ENCODE measurements at places on chromosomes 2 and 18.

- DNase-seq = no peak
- H3K4me1 ChIP-seq = peaks cover 17% of the 10 kb centered on the region
- H3K27me3 ChIP-seq = no peaks in the 10 kb centered on the region
- H3K4me3 ChIP-seq = no peak overlapping the region
- H3K36me3 ChIP-seq = peaks cover 4% of the 10 kb centered on the region
- H3K27ac ChIP-seq = no peak overlapping the region
Measured at GRCh38 chr2:119246884-119247843, 23.5 kb downstream of the STEAP3 start.

GRCh38 chr2:215314896-215315295, 3.0 kb downstream of the ATIC start:
- H3K36me3 ChIP-seq = peaks cover 16% of the 10 kb centered on the region
- H3K27ac ChIP-seq = no peak overlapping the region
- H3K4me3 ChIP-seq = no peak overlapping the region
- no peaks in the 10 kb centered on the region for H3K27me3 ChIP-seq
- no peak for DNase-seq
- H3K4me1 ChIP-seq = 0 out of 2 replicates have a peak, but pooled peaks cover 3% of the 10 kb centered on the region

- H3K27me3 ChIP-seq = no peaks in the 10 kb centered on the region
- peak; percentile 67 for DNase-seq
- no peaks in the 10 kb centered on the region for H3K4me1 ChIP-seq
- no peak overlapping the region for H3K4me3 ChIP-seq
Measured at GRCh38 chr2:151071382-151071781, 190.3 kb downstream of the RBM43 start.

GRCh38 chr18:77785415-77785975, 535.8 kb downstream of the GALR1 start:
- H3K36me3 ChIP-seq = no peaks in the 10 kb centered on the region
- no peak overlapping the region for H3K4me3 ChIP-seq
- H3K27ac ChIP-seq = no peak overlapping the region
- H3K4me1 ChIP-seq = no peaks in the 10 kb centered on the region
- H3K27me3 ChIP-seq = no peaks in the 10 kb centered on the region

GRCh38 chr18:45328811-45329210, 286.5 kb upstream of the SLC14A2 start:
- no peak overlapping the region for H3K27ac ChIP-seq
- no peaks in the 10 kb centered on the region for H3K36me3 ChIP-seq
- no peak overlapping the region for H3K4me3 ChIP-seq

- peaks cover 2% of the 10 kb centered on the region for H3K4me1 ChIP-seq
- no peak overlapping the region for H3K27ac ChIP-seq
- H3K27me3 ChIP-seq = no peaks in the 10 kb centered on the region
- no peaks in the 10 kb centered on the region for H3K36me3 ChIP-seq
- DNase-seq = no peak
Measured at GRCh38 chr2:31956312-31956711, 54.5 kb downstream of the MEMO1 start.

DNA sequence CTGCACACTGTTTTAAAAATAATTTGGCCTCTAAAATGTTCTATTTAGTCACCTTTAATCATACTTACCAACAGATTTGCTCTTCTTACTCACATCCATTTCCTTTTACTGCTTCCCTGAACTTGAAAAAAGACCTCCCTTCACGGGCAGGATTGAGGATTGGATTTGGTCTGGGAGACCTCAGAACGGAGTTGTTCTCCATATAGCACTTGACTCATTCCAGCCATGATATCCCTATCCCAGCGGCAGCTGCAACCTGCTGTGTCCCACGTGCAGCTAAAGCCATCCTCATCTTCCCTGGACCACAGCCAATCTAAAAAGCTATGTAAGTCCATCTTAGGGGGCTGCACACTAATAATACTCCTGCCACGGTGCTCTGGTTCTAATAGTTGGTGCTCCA, 97.0 kb upstream of the PTPRM start:
- H3K4me3 ChIP-seq = no peak overlapping the region
- no peak overlapping the region for H3K27ac ChIP-seq
- no peaks in the 10 kb centered on the region for H3K36me3 ChIP-seq
- no peak for DNase-seq

DNA sequence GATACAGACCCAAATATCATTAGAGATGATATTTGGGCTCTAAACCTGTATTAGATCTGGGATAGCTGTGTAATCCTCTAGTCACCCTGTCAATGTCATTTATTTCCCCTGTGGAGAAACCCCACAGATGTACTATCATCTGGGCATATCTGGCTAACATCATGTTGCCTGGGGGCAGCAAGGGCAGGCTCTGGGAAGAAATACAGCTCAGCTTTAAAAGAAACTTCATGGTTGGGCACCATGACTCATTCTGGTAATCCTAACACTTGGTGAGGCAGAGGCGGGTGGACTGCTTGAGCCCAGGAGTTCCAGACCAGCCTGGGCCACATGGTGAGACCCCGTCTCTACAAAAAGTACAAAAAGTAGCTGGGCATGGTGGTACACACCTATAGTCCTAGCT, 282.5 kb downstream of the SLC8A1 start:
- peaks cover 5% of the 10 kb centered on the region for H3K36me3 ChIP-seq
- no peaks in the 10 kb centered on the region for H3K27me3 ChIP-seq
- peaks cover 12% of the 10 kb centered on the region for H3K4me1 ChIP-seq
- no peak overlapping the region for H3K4me3 ChIP-seq

- H3K4me1 ChIP-seq = peaks cover 12% of the 10 kb centered on the region
- H3K27ac ChIP-seq = no peak overlapping the region
- H3K27me3 ChIP-seq = peaks cover 14% of the 10 kb centered on the region
- no peaks in the 10 kb centered on the region for H3K36me3 ChIP-seq
- H3K4me3 ChIP-seq = no peak overlapping the region
Measured at GRCh38 chr18:49733896-49734585, 79.3 kb downstream of the ACAA2 start.

DNA sequence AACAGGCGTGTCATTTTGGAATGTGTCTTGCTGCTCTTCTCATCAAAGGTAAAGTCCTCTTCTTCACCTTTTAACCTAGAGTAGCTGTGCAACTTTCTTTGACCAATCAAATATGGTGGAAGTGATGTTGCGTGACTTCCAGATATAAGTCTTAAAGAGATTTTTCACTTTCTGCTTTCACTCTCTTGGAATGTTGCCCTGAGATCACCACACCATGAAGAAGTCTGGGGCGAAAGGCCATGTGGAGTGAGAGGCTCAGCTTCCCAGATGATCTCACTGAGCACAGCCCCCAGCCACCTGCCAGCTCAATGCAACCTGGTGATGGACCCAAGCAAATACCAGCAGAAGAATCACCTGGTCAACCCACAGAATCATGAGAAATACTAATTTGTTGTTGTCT, 7.1 kb upstream of the GALNT3 start:
- no peak overlapping the region for H3K4me3 ChIP-seq
- no peaks in the 10 kb centered on the region for H3K27me3 ChIP-seq
- H3K4me1 ChIP-seq = no peaks in the 10 kb centered on the region
- no peak for DNase-seq

DNA sequence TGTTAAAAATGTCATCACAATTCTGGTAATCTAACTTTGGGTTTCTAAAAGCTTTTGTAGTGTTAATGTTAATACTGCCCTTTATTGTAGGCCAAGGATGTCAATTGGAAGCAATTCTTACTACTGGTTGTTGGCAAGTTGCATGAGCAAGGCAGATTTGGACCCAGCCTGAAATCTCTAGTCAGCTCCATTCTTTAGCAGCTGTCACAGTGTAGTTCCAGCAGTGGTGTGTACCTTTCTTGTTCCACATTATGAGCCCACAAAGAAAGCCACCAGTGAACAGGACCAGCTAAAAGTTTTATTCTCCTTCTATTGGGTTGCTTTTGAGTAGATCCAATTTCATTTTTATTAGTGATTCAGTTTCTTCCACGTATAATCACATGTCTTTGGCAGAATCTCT, 133.8 kb downstream of the CAMKMT start:
- no peaks in the 10 kb centered on the region for H3K27me3 ChIP-seq
- H3K4me3 ChIP-seq = no peak overlapping the region
- H3K36me3 ChIP-seq = no peaks in the 10 kb centered on the region
- no peak overlapping the region for H3K27ac ChIP-seq

DNA sequence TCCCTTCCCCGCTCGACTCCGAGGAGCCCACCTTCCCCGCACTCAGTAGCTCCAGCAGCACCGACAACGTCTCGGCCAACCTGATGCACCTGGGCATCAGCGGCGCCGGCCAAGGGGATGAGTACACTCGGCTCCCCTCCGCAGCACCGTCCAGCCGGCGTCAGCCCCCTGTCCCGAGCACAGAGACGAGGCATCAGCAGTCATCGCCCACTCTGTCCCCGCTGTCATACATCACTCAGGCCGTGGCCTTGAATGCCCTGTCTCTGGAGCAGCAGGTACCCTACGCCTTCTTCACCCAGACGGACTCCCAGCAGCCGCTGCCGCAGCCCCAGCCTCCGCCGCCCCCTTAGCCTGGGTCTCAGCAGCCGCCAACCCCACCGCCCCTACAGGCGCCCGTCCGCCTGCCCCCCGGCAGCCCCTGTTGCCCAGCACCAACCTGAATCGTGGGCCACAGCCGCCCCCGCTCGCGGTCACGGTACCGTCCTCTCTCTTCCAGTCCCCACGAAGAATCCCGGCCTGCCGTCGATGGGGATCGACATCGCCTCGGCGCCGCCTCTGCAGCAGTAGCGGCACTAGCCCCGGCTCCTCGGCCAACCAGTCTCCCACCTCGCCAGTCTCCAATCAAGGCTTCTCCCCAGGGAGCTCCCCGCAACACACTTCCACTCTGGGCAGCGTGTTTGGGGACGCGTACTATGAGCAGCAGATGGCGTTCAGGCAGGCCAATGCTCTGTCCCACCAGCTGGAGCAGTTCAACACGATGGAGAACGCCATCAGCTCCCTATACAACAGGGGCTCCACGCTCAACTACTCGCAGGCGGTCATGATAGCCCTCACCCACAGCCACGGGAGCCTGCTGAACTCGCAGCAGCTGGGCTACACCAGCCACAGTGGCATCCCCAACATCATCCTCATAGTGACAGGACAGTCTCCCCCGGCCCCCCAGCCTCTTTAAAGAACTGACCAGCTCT, 1195.9 kb upstream of the CHAC2 start:
- DNase-seq = no peak
- no peaks in the 10 kb centered on the region for H3K36me3 ChIP-seq
- no peak overlapping the region for H3K27ac ChIP-seq
- H3K4me1 ChIP-seq = no peaks in the 10 kb centered on the region
- H3K4me3 ChIP-seq = no peak overlapping the region

- DNase-seq = no peak
- no peaks in the 10 kb centered on the region for H3K27me3 ChIP-seq
- H3K36me3 ChIP-seq = no peaks in the 10 kb centered on the region
- H3K4me3 ChIP-seq = no peak overlapping the region
- no peaks in the 10 kb centered on the region for H3K4me1 ChIP-seq
- no peak overlapping the region for H3K27ac ChIP-seq
Measured at GRCh38 chr2:141741652-141742051, 389.2 kb downstream of the LRP1B start.

DNA sequence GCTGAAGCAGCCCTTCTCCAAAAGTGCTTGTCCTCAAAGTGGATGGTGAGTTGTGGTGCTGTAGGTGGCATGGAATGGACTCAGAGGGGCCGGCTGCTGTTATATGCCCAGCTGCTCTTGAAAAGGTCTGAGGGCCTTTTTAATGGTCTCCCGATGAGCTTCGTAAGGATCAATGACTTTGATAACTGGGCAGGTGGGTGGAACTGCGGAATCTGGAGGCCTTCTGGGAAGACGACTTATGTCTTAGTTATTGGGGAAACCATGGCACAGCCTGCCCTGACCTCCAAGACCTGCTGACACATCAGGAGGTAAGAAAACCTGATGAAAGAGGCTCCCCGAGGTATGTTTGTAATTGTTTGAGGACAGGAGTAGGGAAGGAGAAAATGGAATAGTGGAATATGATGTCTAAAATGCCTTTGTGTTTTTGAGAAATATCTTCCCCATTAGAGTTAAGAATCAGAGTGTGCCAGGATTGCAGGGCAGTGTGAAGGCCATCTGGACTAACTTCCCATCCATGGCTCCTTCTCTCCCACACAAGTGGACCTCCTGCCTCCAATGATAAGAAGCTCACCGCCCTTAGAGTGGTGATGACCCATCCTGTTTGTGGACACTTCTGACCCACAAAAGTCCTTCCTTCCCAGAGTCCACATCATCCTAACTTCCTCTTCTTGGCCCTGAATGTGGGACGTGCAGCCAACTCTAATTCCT, 236.1 kb downstream of the FHOD3 start:
- no peak overlapping the region for H3K4me3 ChIP-seq
- DNase-seq = no peak
- no peaks in the 10 kb centered on the region for H3K36me3 ChIP-seq
- no peaks in the 10 kb centered on the region for H3K27me3 ChIP-seq

- DNase-seq = no peak
Measured at GRCh38 chr2:239570216-239570925, 169.6 kb upstream of the HDAC4 start.

All from IMR-90 (cell line).